ENCODE measurements at places on chromosomes 16 and 17.

DNA sequence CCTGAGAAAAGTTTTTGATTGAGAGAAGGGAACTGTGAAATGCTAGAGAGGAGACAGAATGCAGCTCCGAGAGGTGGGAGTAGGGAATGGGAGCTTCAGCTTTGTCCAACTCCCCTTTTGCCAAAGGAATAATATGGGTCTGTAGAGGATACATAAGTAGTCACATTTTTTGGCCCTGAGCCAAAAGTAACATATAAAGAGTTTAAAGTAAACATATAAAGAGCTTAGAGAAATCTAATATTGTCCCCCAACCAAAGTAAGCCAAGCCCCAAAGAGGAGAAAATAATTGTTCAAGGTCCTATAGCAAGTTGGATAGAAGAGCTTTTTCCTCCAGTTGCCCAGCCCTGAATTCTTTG, 215.1 kb downstream of the TMEM114 start:
- no peak for DNase-seq

DNA sequence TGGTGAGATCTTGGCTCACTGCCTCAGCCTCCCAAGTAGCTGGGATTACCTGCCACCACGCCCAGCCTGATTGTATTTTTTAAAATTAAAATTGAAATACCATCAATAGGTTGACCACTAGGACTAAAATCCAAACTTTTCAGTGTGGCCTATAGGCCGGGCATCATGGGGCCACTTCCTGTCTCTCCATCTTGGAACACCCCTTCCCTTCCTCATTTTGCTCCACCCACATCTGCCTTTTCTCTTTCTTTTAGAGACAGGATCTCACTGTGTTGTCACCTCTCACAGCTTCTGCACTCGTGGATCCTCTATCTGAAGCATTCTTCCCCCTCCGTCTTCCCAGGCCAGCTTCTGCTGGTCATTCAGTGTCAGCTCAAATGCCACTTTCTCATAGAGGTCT, 57.0 kb downstream of the BMERB1 start:
- no peak for DNase-seq

DNA sequence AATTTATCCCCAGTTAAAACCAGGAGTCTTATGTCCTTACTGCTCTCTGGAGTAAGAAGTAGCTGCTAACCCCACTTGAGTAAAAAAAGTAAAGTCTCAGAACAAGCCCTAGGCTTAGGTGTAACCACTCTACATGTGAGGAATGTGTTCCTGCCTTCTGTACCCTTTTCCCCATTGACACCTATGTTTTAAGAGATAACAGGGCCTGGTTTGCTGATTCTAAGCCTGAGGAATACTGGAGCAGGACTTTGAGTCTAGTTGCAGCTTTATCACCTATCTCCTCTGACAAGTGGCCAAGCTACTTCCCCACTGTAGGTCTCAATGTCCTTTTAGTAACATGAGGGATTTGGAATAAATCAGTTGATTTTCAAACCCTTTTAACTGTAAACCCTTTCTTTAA, 40.2 kb downstream of the REXO5 start:
- DNase-seq, result no peak

DNA sequence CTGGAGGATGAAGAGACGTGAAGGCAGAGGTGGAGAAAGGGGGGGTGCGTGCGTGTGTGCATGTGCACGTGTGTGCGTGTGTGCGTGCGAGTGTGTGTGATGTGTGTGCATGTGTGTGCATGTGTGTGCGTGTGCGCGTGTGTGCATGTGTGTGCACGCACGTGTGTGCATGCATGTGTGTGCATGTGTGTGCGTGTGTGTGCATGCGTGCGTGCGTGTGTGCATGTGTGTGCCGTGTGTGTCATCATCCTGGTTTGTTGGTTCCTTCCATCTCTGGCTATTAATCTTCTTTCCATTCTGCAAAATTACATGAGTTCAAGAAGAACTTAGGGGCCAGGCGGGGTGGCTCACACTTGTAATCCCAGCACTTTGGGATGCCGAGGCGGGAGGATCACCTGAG, 17.0 kb upstream of the RPL38 start:
- DNase-seq, result no peak

GRCh38 chr16:70610273-70611223, 35.8 kb upstream of the IL34 start:
- DNase-seq, result no peak

DNA sequence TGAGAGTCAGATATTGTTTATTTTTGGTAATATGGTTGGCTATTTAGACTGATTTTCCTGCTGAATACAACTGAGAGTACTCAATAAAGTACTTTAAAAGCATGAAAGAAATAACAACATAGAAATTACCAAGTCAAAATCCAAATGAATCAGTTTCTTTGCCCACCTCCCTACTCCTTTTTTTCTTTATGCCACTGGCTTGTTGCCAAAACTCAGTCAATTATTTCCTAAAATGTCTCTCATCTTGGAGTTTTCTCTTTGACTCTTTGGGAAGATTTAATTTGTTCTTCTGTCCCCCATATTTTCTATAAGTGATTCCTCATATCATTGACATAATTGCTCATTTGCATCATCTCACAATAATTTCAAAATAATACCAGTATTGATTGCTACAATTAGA, 2.6 kb upstream of the OMG start:
- DNase-seq, result no peak

DNA sequence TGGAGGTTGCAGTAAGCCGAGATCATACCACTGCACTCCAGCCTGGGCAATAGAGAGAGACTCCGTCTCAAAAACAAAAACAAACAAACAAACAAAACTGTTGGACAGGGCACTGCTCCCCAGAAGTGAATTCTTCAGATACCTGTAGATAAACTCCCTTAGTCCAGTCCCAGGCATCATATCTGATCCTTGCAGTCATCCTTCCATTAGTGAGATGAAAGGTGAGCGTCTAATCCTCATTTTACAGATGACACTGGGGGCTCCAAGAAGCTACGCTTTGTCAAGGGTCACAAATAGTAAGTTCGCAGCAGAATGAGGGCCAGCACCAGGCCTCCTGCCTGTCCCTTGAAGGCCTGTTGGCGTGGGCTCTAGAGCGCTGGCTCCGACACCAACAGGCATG, 102.0 kb downstream of the OR1D5 start:
- DNase-seq, result no peak

DNA sequence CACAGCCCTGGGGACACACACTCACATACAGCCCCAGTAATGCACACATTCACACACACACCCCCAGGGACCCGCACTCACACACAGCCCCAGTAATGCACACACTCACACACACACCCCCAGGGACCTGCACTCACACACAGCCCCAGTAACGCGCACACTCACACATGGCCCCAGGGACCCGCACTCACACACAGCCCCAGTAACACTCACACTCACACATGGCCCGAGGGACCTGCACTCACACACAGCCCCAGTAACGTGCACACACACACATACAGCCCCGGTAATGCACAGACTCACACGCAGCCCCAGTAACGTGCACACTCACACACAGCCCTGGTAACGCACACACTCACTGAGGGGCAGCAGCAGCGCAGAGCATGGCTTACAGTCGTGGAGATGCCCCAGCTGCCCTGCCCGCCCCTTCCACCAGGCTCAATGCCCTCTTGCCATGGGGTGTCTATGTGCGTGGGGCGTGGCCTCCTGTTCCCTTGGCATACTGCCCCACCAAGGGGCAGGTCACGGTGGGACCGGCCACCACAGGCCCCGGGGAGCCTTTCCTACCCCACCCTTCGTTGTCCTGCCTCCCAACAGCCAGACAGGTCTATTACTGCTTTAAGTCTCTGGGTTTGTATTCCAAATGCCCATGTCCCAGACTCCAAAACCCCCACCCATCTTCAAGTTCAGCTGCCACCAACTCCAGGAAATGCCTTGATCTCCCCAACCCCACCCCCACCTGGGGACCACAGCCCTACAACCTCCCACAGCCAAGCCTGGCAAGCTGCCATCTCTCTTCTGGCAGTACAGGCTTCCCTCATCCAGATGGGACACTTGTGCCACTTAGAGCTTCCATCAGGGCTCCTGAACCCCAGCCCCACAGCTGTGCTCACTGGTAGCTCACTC, 2.7 kb downstream of the CCDC102A start:
- DNase-seq, result no peak

DNA sequence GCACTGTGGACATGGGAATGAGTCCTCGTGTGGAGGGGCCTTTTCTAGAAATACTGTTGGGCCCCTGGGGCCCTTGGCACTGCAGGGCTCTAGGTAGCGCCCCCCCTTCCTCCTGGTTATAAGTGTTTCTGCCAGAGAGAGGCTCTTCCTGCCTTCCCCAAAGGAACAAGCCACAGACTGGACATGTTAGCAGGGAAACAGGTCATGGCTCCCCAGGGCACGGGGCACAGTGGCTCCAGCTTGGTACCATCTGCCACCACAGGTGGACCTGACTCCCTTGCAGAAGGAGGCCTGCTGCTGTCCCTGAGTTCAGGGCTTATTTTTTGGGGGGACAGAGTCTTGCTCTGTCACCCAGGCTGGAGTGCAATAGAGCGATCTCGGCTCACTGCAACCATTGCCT, 8.8 kb downstream of the PDK2 start:
- no peak for DNase-seq

- no peak for DNase-seq
Observed at GRCh38 chr16:23436951-23437350, 16.0 kb downstream of the COG7 start.

DNA sequence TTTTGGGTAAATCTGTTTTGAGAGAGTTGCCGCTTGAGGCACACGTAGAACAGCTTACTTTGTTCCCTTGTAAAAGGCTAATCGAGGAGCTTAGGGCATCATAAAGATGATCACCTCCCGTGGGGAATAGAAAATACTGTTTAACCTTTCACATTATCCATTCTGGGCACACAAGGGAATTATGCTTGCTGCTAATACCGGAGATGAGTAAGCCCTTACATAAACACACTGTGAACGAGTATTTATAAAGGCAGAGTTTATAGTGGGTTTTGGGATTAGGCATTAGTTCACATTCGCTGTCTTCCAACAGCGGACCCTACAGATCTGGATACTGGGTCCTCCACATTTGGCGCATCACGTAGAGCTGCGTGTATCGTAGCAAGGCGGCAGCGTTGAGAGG, 51.2 kb upstream of the CNTNAP4 start:
- DNase-seq, result no peak

DNA sequence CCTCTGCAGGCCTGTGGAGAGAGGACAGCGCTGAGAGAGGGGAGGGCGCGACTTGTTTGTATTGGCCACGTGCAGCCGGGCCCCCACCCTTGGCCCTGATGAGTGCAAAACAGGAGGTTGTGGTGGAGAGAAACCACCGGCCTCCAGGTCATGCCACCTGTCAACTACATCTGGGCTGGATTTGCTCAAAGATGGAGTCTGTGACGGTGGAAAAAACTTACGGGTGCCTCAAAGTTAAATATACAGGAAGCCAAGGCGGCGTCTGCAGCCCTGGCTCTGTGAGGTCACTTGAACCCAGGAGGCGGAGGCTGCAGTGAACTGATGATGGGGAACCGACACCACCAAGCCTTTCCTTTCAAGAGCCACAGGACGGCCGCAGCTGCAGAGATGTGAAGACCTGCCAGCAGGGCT, 15.7 kb downstream of the C16orf74 start:
- DNase-seq, result no peak

DNA sequence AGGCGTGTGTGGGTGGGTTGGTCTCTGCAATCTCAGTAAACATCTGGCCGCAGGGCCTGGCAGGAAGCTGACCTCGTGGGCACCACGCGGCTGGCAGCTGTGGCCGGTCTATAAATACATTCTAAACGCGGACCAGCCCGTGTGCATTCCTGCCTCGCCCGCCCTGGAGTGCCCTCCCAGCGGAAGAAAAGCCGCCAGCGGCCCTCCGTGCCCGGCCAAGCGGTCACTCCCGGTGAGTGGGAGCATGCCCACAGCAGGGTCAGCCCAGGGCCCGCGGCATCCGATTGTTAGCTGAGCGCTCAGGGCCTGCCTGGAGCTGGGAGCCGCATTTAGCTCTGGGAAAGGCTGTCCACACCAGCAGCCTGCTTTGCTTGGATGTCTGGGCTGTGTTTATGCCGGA, 10.3 kb downstream of the ZNF469 start:
- DNase-seq, result no peak

- no peak for DNase-seq
Observed at GRCh38 chr16:188674-189073, 8.4 kb downstream of the HBQ1 start.

- no peak for DNase-seq
Observed at GRCh38 chr17:61204456-61204855, 195.2 kb upstream of the TBX2 start.

- peak; percentile 20 for DNase-seq
Observed at GRCh38 chr17:35752471-35752870, 568 bp downstream of the GAS2L2 start.

DNA sequence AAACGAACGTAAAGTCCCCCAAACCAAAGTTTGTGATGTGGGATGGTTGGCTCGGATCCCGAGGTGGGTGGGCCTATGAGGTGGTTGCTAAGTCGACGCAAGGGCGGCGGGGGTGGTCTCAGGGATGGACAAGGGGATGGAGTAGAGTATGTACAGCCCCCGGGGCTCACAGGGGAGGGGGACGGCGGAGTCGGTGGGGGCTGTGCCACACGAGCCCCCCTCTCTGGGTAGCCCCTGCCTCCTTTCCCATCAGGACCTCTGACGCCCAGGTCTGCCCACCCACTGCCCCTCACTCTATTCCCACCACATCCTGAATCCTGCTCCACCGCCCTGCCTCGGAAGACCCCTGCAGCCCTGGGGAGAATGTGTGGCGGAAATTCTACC, 15.2 kb downstream of the IL34 start:
- no peak for DNase-seq

DNA sequence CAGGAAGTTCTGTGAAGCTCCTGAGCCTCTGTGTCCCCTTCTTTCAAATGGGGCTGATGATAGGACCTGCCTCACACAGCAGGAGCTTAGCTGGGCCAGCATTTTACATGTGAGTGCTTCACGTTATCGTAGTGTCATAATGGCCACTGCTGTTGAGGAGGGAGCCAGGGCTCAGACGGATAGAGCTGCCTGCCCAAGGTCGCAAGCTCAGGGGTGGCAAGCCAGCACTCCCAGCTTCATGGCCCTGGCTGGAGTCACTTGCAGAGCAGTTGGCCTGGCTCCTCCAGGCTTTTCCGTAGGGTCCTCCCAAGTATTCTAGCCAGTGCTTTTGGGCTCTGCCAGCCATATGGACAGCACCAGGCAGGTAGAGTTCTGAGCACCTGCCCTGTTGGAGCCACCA, 115.1 kb downstream of the SOCS1 start:
- no peak for DNase-seq

- DNase-seq, result no peak
Observed at GRCh38 chr17:64998436-64999190, 57.9 kb downstream of the GNA13 start.

DNA sequence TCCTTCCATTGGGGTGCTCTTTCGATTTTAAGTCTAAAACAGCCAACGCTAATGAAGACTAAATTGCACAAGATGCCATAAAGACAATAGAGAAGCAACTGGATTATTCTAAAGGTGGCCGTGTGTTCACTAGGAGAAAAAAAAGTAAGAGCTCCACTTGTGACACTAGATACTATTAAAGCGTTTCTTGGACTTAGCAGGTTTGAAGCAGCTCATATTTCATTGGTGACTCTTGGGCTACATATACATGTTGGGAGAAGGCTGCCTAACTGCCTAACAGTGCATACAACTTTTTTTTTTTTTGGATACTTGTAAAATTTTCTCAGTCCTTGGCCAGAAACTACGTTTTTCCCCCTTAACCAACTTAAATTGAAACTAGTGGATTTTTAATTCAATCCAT, 111.8 kb upstream of the NOG start:
- no peak for DNase-seq

- peak; percentile 73 for DNase-seq
Observed at GRCh38 chr17:82384730-82385481, 13.3 kb downstream of the UTS2R start.

GRCh38 chr16:57266531-57267260, 17.8 kb downstream of the PLLP start:
- DNase-seq, result no peak

GRCh38 chr16:11354733-11355574, 9.7 kb downstream of the RMI2 start:
- no peak for DNase-seq

GRCh38 chr16:75351183-75351582, 82.1 kb downstream of the CFDP1 start:
- no peak for DNase-seq

Measured in NCI-H2081 (cell line).